GM18507 (cell line): ENCODE measurements at places on chromosomes 4 and X.

- no peak for DNase-seq
These were observed 103.5 kb downstream of the FIP1L1 start for GRCh38 chr4:53480909-53481308.

- no peak for DNase-seq
These were observed 24.8 kb downstream of the KLF3 start for GRCh38 chr4:38688676-38689355.

DNA sequence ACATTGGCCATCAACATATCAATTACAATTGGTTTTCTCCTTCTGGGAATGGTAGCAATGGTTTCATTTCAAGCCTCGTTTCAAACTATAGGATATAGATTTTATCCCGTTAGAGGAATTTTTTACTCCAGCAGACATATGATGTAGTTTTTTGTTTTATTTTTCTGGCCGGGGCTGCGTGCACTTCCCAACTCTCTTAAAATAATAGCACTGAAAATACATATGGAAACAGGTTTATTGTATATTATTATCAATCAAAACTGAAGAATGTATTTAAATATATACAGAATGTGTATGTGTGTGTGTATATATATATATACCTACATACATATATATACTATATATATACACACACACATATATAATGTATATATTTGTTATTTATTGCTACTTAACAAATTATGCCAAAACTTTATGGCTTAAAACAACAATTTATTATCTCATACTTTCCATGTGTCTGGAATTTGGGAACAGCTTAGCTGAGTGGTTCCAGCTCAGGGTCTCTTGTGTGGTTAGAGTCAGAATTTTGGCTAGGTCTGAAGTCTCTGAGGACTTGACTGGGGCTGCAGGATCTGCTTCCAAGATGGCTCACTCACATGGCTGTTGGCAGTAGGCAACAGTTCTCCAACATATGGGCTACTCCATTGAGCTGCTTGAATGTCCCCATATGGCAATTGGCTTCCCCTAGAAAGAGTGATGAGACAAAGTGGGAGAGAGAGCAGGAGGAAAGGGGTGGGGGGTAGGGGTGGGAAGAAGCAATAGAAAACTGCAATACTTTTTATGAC lies 314.1 kb downstream of the PPP1R2C start:
- DNase-seq: no peak

GRCh38 chr4:101075536-101075935 lies 271.8 kb downstream of the PPP3CA start:
- DNase-seq: no peak

- DNase-seq: no peak
These were observed 1.1 kb downstream of the SLIT2 start for GRCh38 chr4:20252656-20253282.

GRCh38 chr4:145281951-145282350 lies 101.6 kb upstream of the OTUD4 start:
- no peak for DNase-seq

DNA sequence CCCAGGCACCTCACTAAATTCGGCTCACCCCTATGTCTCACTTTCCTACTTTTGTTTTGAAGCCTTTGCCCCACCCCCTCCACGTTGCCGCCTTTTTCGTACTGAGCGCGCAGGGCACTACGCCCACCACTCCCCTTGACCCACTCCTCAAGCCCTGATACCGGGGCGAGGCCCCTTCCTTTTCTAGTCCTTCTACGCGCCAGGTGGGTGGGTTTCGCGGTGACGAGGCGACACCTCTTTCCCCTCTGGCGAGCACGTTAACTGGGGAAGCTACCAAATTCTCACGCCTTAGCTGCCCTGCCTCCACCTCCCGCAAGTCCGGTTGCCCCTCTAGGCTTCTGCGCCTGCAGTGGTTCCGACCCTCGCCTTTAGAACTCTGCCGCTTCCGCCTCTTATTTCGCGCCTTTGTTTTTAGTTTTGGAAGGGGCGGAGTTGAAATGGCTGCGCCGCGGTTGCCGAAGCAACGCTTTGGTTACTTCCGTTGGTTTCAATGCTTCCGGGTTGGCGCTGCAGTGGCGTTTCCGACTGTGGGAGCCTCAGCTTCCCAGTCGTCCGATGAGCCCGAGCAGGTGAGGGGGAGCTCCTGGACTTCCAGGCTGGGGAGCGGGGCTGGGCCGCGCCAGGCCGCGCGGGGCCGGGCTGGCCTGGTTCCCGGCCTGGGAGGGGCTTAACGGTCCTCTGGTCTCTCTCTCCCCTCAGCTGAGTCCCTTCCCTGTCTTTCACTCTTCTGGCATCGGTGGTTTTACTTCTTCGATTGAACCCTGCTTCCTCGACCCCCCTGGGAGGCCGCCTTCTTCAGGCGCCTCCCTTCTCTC lies at the start of gene SLC25A14:
TSS of gene SLC25A14 (plus strand) at position 512 of the 815 bp plus-strand sequence. CDS start 360 bp downstream, outside the sequence.
- DNase-seq: no peak

DNA sequence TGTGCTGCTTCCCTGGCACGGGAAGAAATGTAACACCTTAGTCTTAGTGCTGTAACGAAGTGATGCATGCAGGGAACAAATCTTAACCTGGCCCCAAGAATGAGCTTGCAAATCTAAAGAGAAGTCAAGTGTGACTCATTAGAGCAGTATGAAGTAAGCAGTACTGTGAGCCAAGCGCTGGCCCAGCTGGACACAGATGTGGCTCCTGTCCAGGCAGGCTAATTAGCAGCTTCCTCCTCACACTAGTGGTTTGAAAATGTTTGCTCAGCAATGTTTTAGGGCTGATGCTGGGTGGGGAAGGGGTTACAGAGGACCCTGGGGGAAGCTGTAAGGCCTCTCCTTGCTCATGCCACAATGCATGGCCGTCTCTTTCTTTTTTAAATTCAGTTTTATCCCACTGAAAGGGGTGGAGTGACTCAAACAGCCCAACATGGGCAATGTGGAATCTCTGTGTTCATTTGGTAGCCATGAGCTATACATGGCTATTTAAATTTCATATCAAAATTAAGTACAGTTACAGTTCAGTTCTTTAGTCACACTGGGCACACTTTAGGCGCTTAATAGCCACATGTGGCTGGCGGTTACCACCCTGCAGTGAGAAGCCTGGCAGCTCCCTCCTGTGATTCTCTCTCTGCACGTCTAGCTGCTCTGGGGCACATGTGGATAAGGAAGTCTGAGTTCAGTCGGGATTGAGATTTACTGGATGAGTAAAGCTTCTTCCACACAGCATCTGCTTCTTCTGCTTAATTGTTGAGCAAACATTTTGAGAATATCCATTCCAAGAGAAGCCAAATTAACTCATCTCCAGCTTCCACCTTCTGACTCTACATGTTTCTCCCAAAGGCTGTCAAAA lies 48.8 kb downstream of the MAP7D2 start:
- no peak for DNase-seq

- DNase-seq: no peak
These were observed 39.2 kb downstream of the AFAP1 start for GRCh38 chr4:7900334-7900909.

- no peak for DNase-seq
These were observed 14.1 kb downstream of the NOP14 start for GRCh38 chr4:2948895-2949781.

- no peak for DNase-seq
These were observed 216.1 kb upstream of the FAT1 start for GRCh38 chr4:186939766-186940165.

DNA sequence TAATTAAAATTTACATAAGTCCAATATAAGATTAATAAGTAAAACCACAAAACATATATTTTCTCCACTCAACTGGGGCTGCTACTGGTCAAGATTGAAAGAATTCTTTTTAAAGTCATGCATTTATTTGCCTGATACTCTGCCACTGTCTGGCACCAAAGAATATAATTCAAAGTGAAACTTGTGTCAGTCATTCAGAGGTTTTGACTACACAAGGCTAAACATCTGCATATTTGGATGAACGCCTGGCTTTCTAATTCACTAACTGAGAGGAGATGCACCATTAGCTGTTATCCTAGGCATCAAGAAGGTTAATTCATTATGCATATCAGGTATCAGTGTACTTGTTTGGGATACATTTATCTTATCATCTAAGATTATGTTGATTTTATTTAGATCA lies 598.5 kb downstream of the CENPC start:
- DNase-seq: no peak

DNA sequence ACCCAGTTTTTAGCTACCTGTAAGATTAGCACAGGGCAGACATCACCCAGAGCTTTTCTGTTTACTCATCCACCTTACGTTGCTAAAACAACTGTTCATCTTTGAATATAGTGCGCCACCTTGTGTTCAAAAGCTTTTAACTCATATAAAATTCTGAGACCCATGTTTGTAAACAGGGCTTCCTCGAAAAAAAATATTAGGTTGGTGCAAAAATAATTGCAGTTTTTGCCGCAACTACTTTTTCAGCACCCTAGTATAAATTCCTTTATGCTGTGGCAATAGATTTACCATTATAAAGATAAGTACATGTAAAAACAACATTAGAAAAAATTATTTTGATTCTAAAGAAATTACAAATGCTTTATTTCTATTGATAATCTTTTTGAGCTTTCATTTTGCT lies 147.9 kb downstream of the LRBA start:
- DNase-seq: peak; percentile 45

DNA sequence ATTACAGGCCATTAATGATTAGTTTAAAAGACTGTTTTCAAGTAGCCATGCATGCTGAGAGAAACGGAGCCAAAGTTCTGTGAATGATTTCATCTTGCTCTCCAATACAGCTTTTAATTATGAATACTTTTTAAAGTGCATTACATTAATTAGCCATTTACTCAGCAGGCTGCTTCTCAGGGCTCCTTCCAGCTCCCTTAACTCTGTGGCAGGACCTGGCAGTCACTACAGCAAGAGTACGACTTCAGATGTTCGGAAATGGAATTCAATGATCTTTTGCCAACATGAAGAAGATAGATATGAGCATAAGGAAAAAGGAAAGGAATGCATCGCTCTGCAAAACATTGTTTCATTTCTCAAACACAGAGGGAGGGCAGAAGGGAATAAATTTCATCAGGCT lies 987.2 kb downstream of the PDHA2 start:
- DNase-seq: no peak

DNA sequence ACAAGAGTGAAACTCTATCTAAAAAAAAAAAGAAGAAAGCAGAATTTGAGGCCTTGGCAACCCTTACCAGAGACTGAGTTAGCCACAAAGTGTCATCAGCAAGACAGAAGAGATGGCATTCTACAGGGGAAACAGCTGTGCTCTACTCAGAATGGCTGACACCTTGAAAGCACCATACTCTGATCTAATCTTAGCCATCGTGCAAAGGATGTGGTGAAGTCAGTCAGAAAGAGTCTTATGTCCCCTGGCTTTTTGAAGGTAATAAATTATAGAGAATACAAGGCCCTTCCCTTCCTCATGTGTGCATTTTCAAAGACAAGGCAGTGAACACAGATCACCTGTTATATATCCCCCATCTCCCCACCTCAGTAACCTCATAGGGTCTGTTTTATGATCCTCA lies 13.2 kb downstream of the CLNK start:
- DNase-seq: no peak

DNA sequence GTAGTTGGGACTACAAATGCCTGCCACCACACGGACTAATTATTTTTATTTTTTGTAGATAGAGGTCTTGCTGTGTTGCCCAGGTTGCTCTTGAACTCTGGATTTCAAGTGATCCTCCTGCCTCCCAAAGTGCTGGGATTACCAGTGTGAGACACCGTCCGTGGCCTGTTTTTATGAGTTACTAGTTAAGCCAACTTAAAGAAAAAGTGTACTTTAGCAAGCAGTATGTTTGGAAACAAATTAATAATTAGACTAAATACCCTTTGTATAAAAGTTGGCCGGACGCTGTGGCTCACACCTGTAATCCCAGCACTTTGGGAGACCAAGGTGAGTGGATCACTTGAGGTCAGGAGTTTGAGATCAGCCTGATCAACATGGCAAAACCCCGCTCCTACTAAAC lies 14.2 kb upstream of the PTPN13 start:
- no peak for DNase-seq

GRCh38 chr4:83569987-83570386 lies 34.1 kb downstream of the GPAT3 start:
- DNase-seq: no peak

DNA sequence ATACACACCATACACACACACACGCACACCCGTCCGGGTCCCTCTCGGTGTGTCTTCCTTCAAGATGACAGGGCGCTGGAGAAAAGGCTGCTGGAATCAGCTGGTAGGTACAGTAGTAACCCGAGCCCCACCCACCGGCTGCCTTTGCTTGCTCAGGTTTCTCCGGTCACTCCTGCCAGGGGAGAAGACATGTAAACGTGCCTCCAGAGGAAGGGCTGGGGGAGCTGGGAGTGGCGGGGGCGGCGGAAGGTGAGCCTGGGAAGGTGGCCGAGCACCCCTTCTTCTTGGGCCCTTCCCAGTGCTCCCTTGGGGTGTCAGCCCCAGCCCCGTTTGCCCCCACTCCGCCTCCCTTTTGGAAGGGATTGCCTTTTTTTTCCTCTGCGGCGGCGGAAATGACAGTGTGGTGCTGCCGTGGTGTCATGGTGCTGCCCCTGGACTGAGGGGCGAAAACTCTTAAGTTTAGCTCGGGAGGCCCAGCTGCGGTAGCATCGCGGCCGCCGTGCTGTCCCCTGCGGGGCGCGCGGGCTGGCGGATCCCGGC lies at the start of gene MID2:
TSS of gene MID2 (plus strand) at position 169 of the 540 bp plus-strand sequence. CDS start 561 bp downstream, outside the sequence.
- no peak for DNase-seq

DNA sequence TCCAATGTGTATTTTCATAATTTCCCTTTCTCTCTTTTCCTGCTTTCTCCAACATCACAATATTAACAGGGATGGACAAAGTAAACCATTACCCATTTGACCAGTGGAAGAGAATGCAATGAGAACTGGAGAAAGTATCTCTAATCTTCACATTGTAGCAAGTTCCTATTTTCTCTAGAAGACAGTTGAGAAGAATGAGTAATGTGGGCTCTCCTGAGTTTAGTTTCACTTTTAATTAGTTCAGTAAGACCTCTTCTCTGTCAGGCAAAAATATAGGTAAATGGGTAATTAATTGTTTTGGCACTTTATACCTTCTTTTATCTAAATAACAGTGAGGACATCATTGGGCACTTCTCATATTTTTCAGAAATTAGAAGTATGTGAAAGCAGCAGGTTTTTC lies 602.0 kb downstream of the GLUD2 start:
- DNase-seq: no peak

DNA sequence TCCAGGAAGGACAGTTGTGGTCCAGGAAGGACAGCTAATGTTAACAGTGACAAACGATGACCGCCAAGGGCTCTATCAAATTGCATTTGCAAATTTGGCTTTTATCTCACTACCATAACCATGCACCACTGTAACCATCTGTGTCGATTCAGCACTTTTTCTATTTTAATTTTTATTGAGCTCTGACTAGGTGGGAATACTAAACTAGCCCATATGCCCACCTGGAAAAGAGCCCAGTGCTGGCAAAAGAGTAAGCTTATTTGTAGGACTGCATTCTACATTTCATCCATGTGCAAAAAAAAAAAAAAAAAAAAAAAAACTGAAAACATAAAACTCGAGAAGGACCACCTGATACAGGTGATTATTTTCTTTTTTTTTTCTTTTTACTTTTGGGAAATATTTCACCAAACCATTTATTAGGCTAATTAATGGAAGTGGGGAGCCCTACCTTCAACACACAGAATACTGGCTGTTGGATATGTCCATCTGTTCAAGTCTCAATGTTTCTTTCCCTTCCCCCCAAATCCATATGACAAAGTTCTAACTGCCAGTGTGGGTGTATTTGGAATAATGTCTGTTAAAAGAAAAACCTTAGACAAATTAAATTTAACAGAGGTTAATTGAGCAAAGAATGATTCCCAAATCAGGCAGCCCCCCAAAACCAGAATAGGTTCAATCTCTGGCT lies 99.5 kb upstream of the MXRA5 start:
- DNase-seq: no peak
